CD8-positive, alpha-beta memory T cell (primary cell): ENCODE measurements at places on chromosomes 4 and X. TPM values are rescaled to one million over a fixed set of nuclear protein-coding genes. Genes with fewer than 3 reads are reported as not detected.

SCD5 gene
- 6.3 TPM for total RNA-seq

SMIM9 gene
- not detected for total RNA-seq

DNA sequence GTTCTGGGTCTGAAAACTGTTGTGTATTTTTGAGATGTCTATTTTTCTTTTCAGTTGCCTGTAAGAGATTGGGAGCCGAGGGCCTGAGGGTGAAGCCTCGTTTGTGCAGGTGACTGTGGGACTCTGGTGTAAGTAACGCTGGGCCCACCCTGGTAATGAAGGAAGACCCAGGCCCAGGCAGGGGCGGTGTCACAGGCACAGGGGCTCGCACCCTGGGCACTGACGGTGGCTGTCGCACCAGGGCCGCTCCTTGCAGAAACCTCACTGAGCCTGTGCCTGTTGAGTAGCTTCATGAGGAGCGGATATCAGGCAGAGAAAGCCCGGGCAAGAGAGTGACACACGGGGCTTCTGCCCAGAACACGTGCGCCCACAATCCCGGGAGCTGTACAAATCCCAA lies 541.4 kb downstream of the TRIML1 start:
- DNase-seq = no peak

GRCh38 chr4:6362896-6363295 lies 93.2 kb downstream of the WFS1 start:
- DNase-seq = no peak
